LoVo (cell line): ENCODE measurements at places on chromosomes 12 and 14.

GRCh38 chr12:120620624-120621023, 19.8 kb upstream of the CABP1 start:
- DNase-seq = peak; percentile 84

DNA sequence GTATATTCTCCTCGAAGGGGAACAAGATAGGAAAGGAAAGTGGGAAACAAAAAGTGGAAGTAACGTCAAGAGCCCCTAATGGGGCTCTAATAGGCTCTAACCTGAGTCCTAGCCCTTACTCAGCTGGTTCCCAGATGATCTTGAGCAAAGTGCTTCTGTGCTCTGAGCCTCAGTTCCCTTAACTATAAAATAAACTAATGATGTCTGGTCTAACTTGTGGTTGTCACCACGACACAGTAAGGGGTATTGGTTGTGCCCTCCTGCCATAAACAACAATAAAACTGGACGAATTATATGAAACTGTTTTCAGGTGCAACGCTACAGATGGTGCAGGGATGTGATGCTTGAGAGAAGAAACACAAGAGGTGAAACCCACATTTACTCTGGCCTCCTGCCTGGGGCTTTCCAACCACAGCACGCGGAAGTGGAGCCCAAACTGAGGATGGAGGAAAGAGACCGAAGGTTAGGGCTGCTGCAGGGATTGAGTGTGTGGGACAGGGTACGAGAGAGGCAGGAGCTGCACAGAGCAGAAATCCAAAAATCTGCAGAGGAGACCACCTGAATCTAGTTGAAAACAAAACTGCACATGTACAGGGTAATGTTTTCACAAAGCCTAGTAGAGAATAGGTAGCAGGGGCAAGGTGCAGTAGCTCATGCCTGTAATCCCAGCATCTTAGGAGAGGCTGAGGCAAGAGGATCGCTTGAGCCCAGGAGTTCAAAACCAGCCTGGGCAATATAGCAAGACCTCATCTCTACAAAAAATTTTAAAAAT, 45.6 kb upstream of the BCL2L14 start:
- no peak for DNase-seq

DNA sequence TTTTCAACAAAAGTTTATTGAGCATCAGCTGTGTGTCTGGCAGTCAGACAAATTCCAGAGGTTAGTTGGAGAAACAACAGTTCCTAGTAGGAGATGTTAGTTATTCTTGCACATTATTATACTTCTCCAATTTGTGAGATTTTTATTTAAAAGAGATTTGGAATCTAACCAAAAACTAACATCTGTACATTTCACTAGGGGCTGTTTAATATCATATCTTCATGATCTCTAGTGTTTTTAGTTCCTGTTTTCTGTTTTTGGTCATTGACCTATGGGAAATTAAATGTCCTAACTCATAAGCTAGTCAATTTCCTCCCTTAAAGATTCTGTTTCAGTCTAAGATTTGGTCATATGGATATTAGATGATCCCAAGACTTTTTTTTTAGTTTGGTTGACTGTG, 34.1 kb upstream of the KLHDC2 start:
- DNase-seq = no peak

DNA sequence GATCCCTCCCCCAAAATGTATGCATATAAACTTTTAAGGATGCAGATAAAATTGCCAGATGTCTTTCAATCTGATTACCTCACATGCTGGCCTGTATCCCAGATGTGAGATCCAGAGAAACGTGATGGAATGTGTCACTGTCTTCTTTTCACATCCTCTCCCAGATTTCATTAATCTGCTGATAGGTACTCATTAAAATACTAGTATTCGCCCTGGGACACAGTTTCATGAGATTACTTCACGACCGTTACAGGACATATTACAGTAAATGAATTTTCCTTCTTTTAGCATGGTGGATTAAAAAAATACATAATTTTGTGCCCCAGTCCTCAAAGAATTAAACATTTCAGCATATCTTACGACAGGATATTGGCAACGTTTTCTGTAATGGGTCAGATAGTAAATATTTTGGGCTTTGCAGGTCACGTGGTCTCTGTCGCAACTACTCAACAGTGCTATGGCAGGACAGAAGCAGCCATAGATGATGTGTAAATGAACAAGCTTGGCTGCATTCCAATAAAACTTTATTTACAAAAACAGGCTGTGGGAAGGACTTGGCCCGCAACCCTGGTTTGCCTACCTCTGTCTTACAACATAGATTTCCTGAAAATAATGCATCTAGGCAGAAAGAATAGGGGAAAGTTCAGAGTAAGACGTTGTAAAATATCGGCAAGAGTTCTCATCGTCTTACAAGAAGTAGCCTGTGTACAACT, 156.0 kb upstream of the DIO3 start:
- DNase-seq = no peak

GRCh38 chr12:52179396-52179973, 12.3 kb downstream of the KRT80 start:
- DNase-seq = no peak

GRCh38 chr14:90341784-90342183, 10.0 kb upstream of the NRDE2 start:
- no peak for DNase-seq

GRCh38 chr12:89405626-89406345, 53.5 kb upstream of the DUSP6 start:
- no peak for DNase-seq
